ENCODE measurements at places on chromosomes 4 and X.

DNA sequence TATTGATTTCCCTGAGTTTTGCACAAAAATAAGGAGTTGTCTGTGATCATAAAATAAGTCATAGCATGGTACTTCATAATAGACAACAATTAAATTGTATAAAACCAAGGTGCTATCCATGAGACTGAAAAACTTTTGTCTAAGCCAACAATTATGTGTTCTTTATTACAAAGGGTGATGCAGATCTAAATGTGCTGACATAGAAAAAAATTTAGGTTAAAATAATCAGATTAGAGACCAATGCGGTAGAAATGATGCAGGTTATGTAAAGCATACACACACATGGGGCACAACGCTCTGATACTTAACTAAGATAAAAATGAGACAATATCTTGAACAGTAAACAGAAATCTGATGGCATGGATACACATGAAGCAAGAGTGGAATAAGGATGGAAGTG lies 113.3 kb downstream of the PWWP3B start:
- DNase-seq = no peak

GRCh38 chr4:156503119-156503518 lies 468.5 kb downstream of the PDGFC start:
- no peak for DNase-seq

DNA sequence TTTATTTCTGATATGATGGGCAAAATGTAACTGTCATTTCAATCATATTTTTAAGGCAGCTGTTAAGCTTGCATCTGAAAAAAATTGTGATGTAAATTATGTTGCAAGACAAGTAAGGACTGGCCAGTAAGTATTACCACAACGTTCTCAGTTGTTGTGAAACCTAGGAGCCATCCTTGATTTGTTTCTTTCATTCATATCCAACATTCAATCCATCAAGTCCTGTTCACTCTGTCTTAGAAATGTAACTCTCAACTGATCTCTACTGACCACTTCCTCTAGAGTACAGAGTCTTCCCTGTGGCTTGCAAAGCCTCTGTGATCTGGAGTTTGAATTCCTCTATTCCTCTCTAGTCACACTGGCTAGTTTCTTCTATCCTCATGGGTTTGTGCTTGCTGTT lies 161.4 kb upstream of the MAD2L1 start:
- DNase-seq = no peak

DNA sequence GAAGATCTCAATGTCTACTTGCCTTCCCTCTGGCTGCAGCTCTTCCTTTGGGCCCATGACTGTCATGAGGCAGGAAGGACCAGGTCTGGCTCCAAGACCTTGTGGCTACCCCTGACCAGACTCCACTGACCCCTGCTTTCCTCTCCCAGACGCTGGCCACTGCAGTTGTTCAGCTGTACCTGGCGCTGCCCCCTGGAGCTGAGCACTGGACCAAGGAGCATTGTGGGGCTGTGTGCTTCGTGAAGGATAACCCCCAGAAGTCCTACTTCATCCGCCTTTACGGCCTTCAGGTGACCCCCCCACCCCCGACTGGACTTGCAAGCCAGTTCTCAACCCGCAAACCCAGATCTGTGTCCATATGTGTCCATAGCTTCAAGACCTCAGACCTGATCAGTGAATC lies 535 bp downstream of the WAS start:
- no peak for DNase-seq

- DNase-seq = no peak
Measured at GRCh38 chr4:99847362-99847976, 30.8 kb downstream of the DAPP1 start.

GRCh38 chr4:106062452-106062875 lies 167.2 kb downstream of the NPNT start:
- DNase-seq = no peak

GRCh38 chr4:33966808-33967207 lies 2277.5 kb downstream of the ARAP2 start:
- DNase-seq = no peak

GRCh38 chr4:186342582-186342981 lies 76.6 kb downstream of the F11 start:
- no peak for DNase-seq

DNA sequence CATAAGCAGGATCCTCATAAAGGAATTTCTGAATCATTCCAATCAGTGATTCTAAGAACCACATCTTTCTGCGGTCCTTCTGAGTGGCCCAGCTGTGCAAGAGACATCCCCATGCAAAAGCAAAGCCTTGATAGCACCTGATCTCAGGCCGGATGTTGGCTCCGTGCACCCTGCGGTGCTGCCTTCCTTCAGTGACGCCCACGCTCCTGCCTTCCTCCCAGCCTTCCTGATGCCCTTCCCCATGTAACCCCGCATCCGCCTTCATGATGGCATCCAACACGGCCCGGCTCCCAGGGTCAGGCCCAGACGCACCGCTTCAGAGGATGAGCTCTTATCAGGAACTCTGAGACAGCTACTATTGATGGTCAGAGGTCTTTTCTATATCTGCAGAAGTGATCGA lies 20.4 kb upstream of the CYP4V2 start:
- no peak for DNase-seq

GRCh38 chrX:40154250-40154852 lies 56.6 kb upstream of the BCOR start:
- DNase-seq = no peak

DNA sequence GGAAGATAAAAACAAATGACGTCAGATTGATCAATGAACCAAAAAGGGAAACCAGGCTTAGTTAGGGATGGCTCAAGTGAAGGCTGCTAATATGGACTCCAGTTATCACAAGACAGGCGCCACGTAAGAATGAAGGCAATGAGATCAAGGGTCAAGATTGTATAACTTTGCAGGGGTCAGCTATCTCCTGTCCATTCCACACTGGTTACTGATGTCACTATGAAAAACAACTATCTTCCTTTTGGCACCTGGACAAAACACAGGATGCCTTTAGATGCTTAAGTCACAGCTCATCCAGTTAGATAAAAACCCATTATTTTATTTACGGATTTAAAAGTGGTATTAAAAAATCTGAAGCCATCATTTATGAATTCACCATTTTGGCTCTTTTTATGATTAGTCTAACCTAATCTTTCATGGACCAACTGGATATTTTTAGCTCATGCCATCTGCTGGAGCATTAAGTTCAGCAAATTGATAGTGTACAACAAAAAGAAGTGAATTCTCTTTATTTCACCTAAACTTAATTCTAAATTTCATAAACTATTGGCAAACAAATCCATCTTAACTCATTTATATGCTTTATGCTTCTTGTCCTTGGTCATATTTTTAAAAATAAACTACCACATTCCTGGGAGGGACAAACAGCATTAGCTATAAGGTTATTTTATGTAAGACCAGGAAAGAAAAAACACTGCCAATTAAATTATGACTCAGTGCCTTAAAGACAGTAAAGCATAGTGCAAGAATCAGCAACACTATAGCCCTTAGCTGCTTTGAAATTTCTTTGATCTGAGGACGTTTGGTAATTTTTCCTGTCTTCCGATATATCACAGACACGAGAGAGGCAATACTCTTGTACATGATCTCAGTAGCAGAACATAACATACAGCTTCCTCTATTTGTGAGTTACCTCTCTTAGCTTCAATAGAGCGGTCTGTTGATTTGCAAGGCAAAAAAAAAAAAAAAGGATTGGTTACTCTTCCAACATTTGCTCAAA lies 27.0 kb downstream of the DHX15 start:
- DNase-seq = no peak

DNA sequence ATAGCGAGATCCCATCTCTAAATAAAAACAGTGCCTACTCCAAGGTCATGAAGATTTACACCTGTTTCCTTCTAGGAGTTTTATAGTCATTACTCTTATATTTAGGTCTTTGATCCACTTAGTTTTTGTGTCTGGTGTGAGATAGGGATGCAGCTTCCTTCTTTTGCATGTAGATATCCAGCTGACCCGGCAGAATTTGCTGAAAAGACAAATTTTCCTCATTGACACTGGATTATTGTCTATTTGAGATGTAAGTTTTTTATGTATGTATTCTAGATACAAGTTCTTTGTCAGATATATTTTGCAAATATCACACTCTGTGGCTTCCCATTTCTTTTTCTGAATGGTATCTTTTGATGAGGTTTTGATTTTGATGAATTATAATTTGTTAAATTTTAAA lies 85.4 kb downstream of the RFC1 start:
- DNase-seq = no peak

GRCh38 chr4:75637176-75637575 lies 6.8 kb upstream of the CDKL2 start:
- DNase-seq = no peak

- no peak for DNase-seq
Measured at GRCh38 chr4:106478152-106478551, 109.6 kb upstream of the GIMD1 start.

- DNase-seq = no peak
Measured at GRCh38 chr4:152540293-152540674, 4.4 kb upstream of the FBXW7 start.

- DNase-seq = no peak
Measured at GRCh38 chrX:118174516-118175098, 58.0 kb upstream of the KLHL13 start.

- no peak for DNase-seq
Measured at GRCh38 chr4:123784626-123785025, 388.0 kb downstream of the SPRY1 start.

DNA sequence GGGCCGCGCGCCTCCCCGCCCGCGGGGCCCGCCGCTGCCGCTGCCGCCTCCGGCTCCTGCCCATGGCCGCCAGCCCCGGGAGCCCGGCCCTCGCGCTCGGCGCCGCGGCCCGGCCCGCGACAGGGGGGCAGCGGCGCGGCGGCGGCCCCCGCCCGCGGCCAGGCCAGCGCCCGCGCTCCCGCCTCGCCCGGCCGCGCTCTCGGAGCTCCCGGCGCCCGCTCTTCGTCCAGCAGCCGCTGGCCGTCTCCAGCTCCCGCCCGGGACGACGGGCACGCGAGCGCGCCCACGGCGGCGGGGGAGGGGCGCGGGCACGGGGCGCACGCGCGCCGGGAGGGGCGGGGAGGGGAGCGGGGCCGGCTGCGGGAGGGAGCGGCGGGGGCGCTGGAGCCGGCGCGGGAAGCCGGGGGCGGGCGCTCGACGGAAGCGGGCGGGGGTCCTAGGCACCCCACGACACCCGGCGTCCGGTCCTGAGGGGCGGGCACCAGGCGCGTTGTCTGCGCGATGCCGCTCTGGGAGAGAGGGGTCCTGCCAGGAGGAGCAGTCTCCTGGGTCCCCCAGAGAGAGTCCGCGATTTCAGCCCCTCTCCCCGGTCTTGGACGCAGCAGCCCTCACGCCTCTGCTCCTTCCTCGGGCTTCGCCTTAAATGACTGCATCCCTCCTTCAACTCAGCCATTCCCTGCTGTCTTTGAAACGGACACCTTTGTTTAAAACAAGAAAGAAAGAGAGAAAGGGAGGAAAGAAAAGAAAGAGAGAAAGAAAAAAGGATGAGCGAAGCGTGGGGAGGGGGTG lies 490 bp upstream of the PDZD4 start:
- no peak for DNase-seq

GRCh38 chrX:134551376-134552048 lies 91.5 kb downstream of the HPRT1 start:
- DNase-seq = no peak

GRCh38 chrX:31872007-31872406 lies 800.2 kb upstream of the FTHL17 start:
- no peak for DNase-seq

- DNase-seq = no peak
Measured at GRCh38 chr4:20196476-20196875, 55.2 kb upstream of the SLIT2 start.

DNA sequence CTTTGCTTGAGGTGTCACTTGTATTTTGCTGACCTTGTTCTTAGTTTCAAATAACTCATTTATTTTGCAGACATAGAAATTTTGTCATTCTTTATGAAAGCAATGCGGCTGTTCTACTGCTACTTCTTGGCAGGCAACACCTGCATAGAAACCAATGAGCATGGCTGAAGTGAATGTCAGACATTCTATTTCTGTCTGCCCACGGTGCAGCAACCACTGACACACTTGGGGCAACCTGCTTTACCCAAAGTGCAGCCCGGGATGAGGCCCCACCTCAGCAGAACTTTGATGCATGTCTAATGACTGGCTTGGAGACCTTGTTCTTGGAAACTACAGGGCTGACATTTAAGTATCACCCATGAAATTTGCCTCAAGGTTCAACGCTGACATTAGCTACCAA lies 93.6 kb downstream of the RBM47 start:
- DNase-seq = no peak

DNA sequence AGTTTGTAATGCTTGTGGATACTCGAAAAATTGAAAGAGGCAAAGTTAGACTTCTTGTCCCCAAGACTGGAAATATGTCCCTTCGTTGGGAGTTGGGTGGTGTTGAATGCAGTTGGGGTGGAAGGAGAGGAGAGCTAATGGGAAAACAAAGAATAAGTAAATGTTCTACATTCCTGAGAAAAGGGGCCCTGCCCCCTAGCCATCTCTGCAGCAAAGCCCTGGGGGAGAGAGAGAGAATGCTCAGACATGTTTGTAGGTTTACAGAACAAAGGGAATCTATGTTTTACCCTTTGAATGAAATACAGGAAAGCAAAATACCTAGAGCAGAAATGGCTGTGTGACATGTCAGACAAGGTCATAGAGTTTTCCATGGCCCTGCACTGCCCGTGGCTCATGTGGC lies 88.1 kb downstream of the RASL11B start:
- no peak for DNase-seq

DNA sequence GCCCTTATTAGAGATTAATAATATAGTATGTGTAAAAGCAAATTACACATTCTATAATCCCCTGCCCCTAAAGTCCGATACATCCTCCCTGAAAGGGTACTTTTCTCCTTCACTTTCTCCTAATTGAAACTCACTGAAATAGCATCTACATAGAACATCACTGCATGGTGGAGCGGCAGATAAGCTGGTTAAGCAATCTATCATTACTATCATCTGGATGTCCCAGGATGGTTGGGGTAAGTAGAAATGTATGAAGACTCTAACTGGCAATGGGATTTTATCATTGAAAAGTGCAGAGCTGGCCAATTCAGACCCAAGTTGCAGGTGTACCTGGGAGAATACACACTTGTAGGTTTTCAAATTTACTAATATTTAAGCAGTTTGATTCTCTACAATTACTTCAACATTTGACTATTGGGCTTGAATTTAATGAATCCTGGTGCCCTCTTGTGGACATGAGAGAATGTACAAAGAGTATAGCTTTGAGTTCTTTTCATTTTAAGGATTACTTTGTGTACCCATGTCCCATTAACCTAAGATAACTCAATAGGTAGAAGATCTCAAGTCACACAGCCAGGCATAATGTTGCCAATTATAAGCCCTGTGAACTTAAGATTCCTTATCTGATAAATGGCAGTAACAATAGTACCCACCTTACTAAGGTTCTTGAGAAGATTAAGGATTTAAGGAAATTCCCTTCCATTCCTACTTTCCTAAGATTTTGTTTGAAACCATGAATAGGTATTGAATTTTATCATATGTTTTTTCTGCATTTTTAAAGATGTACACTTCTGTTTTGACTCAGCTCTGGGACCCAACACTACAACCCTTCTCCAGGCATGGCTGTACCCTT lies 69.8 kb downstream of the SHROOM3 start:
- DNase-seq = peak; percentile 11

- no peak for DNase-seq
Measured at GRCh38 chr4:145703850-145704497, 24.0 kb downstream of the C4orf51 start.

GRCh38 chrX:13050151-13050550 lies 5.7 kb upstream of the FAM9C start:
- no peak for DNase-seq
